Activated CD4-positive, alpha-beta T cell treated with anti-CD3 and anti-CD28 coated beads for 36 hours (primary cell): ENCODE measurements at places on chromosomes 2 and 18. TPM values are rescaled to one million over a fixed set of nuclear protein-coding genes. Genes with fewer than 3 reads are reported as not detected.

The UGT1A9 gene
- not detected for total RNA-seq

DNA sequence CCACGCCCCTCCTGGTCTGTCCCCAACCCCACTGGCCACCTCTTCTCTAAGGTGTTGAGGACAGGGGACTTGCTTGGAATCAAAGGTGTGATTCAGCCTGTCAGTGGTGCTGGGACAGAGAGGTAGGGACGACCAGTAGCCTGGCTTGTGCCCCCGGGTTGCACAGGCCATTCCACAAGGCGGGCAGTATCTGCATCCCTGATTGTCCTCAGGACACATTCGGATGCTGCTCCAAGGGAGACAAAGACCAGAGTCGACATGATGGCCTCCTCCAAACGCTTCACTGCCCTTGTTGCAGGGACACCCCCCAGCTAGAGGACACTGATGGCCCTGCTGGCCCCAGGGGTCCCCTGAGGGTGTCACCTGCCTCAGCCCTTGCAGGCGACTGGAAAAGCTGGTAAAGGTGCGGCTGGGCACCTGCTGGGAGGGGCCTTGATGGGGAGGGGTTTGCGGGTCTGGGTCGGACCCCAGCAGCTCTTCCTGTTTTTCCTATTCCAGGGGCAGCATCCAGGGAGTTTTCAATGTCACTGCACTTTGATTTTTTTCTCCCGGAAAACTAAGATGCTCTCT is 98.0 kb downstream of the PTGR3 start:
- no peak for DNase-seq

The ESCO1 gene
- 21.7 TPM for total RNA-seq

GRCh38 chr2:182866461-182867406 is at the start of gene FRZB:
Gene FRZB (minus strand): TSS chr2:182866637. CDS start chr2:182866552, 85 bp downstream.
- DNase-seq: peak; percentile 25

DNA sequence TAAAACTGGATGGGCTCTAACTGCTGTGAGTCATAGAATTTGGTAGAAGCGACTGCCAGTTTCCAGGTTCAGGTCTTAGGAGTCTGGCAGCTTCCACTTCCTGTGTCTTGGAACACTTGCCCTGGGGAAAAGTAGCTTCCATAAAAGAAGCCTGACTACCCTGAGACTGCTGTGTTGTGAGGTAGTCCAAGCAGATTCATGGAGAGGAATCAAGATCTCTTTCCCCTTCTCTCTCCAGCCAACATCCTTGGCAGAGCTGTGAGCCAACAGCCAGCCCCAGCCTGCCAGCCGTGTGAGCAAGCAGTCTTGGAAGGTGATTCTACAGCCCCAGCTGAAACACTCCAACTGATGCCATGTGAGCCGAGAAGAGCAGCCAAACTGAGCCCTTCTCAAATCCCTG is 33.7 kb downstream of the SLC20A1 start:
- no peak for DNase-seq

The ARHGAP25 gene
- total RNA-seq: 73.2 TPM

DNA sequence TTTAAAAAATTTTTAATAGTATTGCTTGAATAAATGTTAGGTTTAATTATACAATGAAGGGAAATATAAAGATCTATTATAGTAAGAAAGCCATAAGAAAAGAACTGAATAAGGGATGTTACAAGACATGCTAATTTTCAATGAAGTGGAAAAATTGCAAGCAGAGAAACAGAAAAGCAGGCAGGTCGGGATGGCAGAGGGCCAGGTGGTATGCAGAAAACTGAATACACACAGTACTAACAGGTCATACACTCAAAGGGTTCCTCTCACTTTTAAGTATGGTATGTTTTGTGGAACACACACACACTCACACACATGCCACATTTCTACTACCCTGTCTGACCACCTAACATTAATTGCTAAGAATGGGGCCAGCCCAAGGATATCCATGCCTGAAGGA is 76.7 kb upstream of the DTNA start:
- no peak for DNase-seq

DNA sequence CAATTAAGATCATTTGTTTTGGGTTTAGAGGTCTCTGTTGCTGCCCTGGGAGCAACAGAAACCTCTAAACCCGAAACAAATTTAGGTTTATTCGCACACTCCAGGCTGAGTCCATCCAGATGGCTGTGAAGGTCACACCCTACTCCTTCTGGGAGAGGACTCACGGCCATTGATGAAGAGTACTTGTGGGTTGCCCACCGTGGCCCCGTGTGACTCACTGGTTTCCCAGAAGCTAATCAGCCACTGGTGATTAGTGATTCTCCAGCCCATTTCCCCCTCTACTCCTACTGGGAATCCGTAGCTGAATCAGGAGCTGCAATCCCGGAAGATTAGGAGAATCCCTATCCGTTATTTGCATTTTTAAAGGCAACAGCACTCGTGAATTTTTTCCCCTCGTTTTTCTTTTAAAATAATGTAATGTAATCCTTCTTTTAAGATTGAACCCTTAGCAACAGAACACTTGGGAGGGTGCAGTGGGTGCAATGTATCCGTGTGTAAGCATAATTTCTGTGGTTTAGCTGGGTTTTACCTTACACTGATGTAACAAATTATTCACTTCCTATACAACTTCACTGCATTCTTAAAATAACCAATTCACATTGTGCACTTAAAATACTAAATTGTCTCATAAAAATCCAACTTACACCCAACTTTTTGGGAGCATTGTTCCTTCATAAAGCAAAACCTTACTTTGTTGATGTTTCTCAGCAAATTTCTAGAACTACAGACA is 27.5 kb upstream of the EPAS1 start:
- DNase-seq: no peak

The ACADL gene
- total RNA-seq: not detected

The ZC3H6 gene
- total RNA-seq: 15.3 TPM

DNA sequence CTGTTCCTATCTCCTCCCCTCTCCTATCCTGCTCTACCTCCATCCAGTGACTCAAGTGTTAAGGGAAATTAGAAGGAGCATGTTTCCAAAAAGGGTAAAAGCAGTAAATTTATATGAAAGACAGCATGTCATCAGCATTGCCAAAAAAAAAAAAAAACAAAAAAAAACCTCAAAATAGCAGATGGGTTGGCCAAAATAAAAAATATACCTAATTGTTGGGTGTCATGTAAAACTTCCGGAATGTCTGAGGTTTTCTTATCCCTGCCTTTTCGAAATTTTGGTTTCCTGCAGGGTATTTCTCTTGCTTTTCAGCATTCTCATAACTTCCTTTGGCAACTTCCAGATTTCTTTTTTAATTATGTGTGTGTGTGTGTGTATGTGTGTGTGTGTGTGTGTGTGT is 241.6 kb upstream of the FN1 start:
- DNase-seq: no peak

DNA sequence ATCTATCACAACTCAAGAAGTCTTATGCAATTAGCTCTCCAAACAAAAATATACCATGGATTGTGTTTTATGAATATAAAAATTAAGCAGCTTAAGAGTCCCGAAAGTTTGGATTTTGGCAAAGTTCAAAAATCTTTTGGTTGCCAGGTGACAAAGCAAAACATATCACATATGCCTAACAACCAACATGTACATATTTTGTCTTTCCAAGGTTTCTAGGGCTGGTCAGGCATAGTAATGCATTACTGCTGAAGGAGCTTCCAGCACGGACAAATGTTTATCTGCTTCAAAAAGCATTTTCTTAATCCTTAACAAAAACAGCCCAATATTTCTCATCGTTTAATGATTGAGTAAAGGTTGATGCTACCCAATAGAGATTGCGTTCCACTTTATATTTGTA is 1327.1 kb upstream of the ZEB2 start:
- no peak for DNase-seq

DNA sequence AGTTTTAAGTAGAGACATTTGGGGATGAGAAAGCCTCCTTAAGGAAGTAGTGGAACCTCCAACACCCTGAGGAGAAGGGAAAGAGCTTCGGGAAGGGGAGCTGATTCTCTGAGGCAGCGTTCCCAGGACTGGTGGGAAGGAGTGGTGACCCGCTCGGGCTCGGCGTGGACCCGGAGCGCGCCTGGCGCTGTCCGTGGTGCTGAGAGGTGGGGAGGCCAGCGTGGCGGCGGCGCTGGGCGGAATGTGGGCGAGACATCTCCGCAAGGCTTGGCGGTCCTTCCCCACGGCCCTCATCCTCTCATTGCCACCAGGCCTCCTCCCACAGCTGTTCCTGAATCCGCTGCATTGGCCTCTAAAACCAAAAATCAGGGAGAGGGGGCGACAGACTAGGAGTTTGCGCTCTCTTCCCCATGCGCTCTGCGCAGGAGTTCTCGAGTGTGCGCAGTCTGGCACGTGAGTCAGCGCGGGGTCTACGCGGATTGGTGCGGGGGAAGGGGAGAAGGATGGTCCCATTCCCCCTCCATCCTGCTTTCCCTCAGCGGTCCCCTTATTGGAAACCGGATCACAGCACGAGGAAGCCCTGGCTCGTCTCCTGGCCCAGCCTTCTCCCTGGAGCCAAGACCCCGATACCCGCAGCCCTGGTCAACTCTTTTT is 857 bp downstream of the RESP18 start:
- peak; percentile 58 for DNase-seq

The LOXL3 gene
- total RNA-seq: 0.96 TPM

GRCh38 chr18:75205514-75206132 is 3.3 kb downstream of the PTGR3 start:
- DNase-seq: no peak

The PSMD14 gene
- total RNA-seq: 69.5 TPM

GRCh38 chr2:162072181-162072702 is 1.8 kb downstream of the DPP4 start:
- no peak for DNase-seq

DNA sequence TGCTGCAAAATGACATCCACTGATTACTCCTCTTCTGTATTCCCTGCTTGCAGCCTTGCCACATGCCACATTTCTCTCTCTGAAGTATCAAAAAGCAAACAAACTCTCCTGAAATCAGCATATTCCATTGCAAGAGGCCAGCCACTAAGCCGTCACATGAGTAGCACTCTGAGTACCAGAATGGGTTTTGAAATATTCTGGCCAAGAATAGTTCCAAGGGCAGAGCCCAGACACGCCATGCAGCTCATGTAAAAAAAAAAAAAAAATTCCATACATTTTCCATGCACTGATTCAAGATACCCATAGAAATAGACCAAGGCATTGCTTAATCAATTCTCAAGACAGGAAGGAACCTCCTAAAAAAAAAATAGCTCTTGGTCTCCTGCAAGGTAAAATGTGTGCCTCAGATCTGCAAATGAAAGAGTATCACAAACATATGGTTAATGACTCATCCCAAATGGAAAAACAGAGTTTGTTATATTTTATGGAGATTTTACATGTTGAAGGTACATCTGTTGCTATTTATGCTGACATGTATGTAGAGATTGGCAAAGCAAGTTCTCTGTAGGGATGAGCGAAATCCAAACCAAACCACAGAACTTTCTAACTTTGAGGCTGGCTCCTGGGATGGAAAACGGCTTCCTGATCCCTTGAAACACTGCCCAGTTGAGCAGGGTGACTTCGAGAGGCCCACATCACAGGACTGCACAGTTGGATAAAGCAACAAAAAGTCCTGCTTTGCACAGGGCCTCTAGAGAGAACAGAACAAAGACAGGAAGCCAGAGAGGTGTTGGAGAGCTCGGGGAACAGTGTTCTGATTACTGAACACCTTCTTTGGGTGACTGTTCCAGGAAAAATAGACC is 346.2 kb downstream of the ZNF521 start:
- DNase-seq: no peak

The DPYSL5 gene
- 0.07 TPM for total RNA-seq

- peak; percentile 78 for DNase-seq
Measured at GRCh38 chr2:113178891-113179290, 5.1 kb downstream of the PSD4 start.

DNA sequence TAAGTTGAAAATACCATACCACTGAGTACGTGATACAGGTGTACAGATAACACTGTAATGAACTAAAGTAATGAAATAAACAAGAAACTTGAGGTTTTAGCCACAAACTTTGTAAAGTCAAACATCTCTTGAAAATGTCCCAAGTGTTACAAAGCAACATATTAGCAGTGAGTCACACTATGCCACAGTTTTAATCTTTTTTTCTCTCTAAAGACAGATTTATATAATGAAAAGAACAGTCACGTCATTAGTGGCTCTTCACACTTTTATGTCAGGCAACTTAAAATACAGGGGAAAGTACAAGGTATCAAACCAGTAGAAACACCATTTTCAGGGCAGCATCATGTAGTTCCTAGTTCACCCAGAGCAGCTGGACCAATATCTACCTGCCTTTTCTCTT is 42.1 kb downstream of the RAPH1 start:
- no peak for DNase-seq

The ASAP2 gene
- total RNA-seq: 0.26 TPM

- no peak for DNase-seq
Measured at GRCh38 chr2:230900336-230900995, 24.6 kb downstream of the GPR55 start.

The C18orf63 gene
- not detected for total RNA-seq

DNA sequence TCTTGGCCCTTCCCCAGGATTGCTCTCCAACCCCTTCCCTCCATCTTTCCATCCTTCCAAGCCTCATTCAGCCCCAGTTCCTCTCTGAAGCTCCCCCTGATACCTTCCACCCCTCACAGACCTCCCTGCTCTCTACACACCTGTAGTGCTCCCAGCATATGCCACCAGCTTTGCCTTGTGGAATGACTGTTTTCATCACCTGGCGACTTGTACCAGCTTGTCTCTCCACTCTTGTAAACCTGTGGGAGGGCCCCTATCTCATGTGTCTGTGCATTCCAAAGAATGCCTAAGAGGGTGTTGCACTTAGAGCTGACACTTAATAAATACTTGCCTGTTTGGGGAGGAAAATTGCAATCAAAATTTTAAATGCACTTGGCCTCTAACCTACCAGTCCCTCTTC is 198.7 kb downstream of the BCL11A start:
- no peak for DNase-seq

GRCh38 chr18:48219810-48220499 is 189.2 kb downstream of the ZBTB7C start:
- DNase-seq: no peak

- peak; percentile 62 for DNase-seq
Measured at GRCh38 chr2:174334781-174335251, at the start of gene SP9. Gene SP9 (plus strand): TSS chr2:174334954. CDS start chr2:174335093, 139 bp downstream.

DNA sequence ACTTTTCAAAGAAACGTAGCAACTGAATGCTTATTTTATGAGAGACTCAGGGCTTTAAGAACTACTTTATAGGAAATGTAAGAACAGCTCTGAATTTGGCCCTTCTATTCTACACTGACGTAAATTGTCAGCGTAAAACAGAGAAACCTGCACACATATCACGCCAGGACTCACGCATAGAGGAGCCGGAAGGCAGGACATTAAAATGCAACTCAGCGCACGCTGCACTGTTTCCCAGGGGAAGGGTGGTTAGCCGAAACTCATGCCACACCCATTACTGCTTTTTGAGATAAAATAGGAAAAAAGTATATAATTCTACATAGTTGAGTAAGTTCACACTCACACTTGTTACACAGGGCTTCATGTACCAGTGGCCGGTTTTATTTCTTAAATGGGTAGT is 7.4 kb downstream of the TUBB6 start:
- no peak for DNase-seq

The CXCR4 gene
- 75.4 TPM for total RNA-seq

GRCh38 chr2:232299927-232300674 is 78.5 kb upstream of the ALPP start:
- no peak for DNase-seq

GRCh38 chr18:26757263-26758019 is 108.1 kb downstream of the AQP4 start:
- DNase-seq: no peak

The ZNF385B gene
- not detected for total RNA-seq
